ENCODE measurements at places on chromosomes 1 and 21. TPM values are rescaled to one million over a fixed set of nuclear protein-coding genes. Genes with fewer than 3 reads are reported as not detected.

The SLAMF7 gene
- 9.5 TPM for total RNA-seq

The HJV gene
- not detected for total RNA-seq

The CR1L gene
- not detected for total RNA-seq

The STYXL2 gene
- total RNA-seq = not detected

The ZSWIM5 gene
- total RNA-seq = 2.5 TPM

The LRRC53 gene
- not detected for total RNA-seq

The IL12RB2 gene
- 2.9 TPM for total RNA-seq

The SELP gene
- 1.3 TPM for total RNA-seq

The PAPPA2 gene
- total RNA-seq = 0.06 TPM

The IL6R gene
- 82.4 TPM for total RNA-seq

The PLA2G2C gene
- total RNA-seq = 0.85 TPM

All from T-cell (primary cell).